Stimulated activated CD4-positive, alpha-beta T cell treated with anti-CD3 and anti-CD28 coated beads, TNF-alpha, amount 100 ng/mL, for 1 hour (primary cell): ENCODE measurements at places on chromosomes 3 and 15.

DNA sequence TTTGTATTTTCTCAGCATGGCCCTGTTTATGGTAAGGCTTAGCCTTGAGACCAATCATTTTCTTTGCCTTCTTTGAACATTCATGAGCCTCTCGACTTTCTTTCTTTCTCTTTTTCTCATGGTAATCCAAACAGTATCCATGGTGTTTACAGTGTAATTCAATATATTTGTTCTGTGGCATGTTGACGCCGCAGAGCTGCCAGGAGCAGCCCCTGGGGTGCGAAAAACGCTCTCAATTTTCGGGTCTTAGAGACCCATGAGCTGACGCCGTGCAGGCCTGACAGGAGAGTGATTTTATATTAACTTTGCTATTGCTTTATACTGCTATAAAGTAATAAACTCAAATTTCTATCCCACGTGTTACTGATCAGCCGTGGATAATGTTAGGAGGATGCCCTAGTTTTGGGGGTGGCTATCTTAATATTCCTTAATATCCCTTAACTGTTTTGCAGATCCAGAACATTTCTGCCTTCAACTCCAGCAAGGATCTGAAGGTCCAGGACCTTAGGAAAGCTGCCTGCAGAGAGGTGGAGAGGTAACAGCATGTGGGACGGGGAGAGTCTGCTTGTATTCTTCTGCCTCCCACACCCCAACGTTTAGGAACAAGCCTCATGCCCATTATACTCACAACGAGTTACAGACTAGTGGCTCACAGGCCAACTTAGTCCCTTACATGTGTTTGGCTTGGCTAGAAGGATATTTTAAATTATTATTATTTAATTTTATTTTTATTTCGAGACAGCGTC lies 29.3 kb upstream of the MYO1E start:
- DNase-seq, result no peak

DNA sequence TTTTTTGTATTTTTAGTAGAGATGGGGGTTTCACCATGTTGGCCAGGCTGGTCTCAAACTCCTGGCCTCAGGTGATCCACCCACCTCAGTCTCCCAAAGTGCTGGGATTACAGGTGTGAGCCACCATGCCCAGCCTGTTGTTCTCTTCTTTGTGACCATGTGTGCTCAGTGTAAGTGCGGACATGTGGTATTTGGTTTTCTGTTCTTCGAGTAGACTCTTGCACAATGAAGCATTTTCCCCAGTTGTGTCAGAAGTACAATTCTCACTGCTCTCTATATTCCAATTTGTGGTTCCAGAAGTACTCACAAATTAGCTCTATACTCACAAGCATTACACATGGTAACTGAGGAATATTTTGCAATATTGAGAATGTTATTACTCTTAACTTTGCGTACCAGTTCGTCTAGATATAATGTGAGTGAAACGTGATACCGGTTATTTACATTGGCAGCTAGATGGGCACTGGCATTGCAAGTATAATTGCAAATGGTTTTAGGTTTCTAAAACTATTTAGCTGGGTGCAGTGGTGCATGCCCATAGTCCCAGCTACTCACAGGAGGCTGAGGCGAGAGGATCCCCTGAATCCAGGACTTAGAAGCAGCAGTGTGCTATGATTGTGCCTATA lies 34.2 kb upstream of the MTMR14 start:
- DNase-seq, result no peak

GRCh38 chr3:134772011-134772410 lies 23.0 kb upstream of the EPHB1 start:
- no peak for DNase-seq

- no peak for DNase-seq
Measured at GRCh38 chr15:61184431-61184830, 44.7 kb downstream of the RORA start.

- no peak for DNase-seq
Measured at GRCh38 chr3:73745526-73746191, 120.9 kb upstream of the PDZRN3 start.

DNA sequence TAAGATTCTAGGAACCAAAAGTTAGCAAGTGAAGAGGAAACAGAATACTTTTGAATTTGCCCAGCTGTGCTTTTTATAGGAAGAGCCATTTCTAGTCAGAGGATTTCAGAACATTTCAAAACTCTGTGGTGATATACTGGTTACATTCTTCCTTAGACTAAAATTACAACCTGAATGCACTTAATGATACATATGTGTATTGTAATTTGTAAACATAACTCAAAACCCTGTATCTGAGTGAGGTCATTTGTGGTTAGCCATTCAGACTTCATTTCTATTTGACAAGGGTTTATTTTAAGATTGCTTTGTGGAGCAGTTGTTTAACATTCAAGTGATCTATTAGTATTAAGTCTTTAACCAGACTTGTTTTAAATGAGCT lies 59.4 kb upstream of the TRIM71 start:
- no peak for DNase-seq

GRCh38 chr3:168186293-168186983 lies 90.7 kb upstream of the GOLIM4 start:
- DNase-seq, result no peak

DNA sequence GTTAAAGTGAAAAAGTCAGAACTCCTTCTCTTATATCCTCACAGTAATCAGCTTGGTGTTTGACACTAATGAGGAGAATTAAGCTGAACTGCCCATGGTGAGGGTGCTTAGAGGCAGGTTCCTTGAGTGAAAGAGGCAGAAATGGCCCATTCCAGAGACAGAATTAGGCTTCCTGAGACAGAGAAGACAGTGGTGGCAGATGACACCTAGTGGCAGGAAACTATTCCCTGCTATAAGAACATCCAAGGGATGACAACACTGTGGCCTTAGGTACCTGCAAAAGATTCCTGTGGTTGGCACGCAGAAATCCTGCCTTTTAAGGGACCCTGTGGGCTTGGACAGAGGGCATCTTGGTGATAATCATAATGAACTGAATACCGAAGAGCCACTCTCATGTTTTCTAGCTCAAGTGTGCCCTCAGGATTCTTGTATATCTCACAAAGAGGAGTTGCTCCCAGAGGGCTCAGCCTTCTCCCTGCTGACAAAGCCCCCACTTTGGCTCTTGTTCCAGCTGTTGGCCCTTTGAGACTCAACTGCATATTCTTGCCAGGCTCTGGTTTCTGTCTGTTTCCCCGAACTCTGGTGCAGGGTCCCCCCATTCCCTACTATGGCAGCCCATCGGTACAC lies 56.0 kb downstream of the KBTBD12 start:
- DNase-seq, result no peak

- no peak for DNase-seq
Measured at GRCh38 chr3:108201258-108201657, 21.0 kb downstream of the IFT57 start.

- no peak for DNase-seq
Measured at GRCh38 chr15:27222479-27222878, 251.5 kb downstream of the GABRG3 start.

DNA sequence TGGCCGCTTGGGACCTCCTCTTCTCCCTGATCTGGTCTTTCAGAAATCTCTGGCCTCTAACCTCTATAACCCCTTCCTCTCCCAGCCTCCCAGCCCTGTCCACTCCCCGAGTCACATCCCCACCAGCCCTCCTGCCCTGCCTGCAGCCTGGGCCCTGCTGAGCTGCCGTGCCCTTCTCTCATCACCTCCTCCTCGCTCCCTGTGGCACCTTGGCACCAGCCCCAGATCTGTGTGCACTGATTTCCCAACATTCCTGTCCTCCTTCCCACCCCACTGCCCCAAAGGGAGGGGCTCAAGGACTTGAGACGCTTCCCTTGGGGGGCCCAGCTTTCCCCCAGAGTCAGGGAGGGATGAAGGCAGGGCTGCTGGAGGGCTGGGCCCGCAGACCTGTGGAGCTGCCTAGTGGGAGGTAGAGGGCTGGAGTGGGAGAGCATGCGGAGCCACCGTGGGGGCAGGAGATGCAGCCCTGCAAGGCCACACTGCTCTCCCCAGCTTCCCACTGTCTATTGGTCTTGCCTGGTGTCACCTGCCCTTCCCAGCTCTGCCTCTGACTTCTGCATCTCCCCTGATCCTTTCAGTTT lies 42.7 kb downstream of the EXOG start:
- DNase-seq, result no peak

GRCh38 chr3:114867835-114868503 lies 279.1 kb downstream of the ZBTB20 start:
- DNase-seq, result no peak

DNA sequence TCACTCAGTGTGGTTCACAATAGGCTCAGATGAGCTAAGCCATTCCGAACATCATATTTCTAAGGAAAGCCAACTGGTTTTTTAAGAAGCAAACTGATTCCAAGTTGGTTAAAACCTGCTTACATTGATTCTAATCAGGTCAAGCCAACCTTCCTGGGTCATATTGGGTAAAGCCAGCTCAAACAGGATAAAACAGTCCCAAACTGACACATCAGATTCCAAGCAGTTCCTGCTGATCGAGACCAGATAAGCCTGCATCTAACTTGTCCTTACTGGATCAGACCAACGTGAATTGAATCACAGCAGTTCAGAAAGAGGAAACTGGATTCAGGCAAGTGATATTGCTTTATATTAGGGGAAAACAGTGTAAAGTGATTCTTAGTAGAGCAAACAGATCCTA lies 18.6 kb upstream of the THSD4 start:
- no peak for DNase-seq

GRCh38 chr15:76162784-76163456 lies 103.1 kb downstream of the TMEM266 start:
- DNase-seq, result no peak

DNA sequence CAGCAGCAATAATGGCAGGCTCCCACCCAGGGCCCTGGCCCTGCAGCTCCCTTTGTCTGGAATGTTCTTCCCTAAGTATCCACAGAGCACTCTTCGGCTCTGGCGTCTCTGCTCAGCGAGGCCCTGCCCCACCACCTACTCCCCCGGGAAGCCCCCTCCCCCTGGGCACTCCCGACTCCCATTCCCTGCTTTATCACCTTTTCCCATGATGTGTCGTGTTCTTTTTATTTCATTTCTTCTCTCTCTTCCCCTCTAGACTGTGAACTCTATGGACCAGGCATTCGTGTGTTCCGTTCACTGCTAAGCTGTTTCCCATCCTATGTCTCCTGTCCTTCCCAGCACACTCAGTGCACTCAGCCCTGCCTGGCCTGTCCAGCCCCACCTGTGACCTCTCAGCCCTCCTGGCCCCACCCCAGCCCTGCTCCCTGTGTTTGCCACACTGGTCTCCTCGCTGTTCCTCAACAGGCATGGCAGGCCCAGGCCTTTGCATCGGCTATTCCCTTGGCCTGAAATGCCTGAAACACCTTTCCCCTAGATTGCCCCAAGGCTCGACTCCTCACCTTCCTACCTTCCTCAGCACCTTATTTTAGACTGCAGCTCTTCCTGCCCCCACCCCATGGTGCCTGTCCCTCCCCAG lies 107.4 kb downstream of the TPRA1 start:
- DNase-seq, result no peak

GRCh38 chr3:100043271-100043670 lies 71.0 kb downstream of the FILIP1L start:
- DNase-seq, result no peak

GRCh38 chr15:50653156-50653743 lies 33.3 kb downstream of the TRPM7 start:
- no peak for DNase-seq

- DNase-seq, result no peak
Measured at GRCh38 chr3:94401466-94401865, 338.6 kb downstream of the NSUN3 start.

DNA sequence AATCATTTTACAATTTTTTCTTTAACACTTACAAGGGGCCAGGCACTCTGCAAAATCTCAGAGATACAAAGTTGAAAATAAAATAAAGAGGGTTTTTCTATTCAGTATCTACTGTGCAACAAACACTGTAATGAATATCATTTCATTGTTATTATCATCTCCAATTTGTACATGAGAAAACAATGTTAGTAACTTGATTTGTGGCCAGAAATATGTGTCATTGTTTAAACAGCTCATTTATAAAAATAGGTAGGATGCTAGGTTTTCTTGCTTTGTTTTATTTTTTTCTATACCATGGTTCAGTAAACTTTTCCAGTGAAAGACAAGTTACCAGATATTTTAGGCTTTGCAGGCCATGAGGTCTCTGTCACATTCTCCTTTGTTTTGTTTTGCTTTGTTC lies 318.1 kb upstream of the UBE2E2 start:
- no peak for DNase-seq

- DNase-seq, result no peak
Measured at GRCh38 chr3:167054926-167055325, 325.2 kb downstream of the ZBBX start.

DNA sequence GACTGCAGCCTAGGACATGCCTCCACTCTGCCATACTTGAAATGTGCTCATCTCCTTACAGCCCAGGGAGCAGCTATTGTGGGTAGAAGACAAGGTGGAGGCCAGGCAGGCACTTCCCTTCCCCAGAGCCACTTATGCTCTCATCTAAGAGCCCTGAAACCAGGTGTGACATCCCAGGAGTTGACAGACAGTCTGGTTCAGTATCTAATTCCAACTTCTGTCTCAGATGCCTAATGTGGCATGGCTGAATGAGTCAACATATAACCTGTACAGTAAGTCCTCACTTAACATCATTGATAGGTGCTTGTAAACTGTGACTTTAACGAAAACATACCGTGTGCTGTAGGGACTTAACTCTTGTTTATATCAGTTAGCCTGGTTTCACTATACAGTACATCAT lies 1.2 kb upstream of the CAPN3 start:
- no peak for DNase-seq

DNA sequence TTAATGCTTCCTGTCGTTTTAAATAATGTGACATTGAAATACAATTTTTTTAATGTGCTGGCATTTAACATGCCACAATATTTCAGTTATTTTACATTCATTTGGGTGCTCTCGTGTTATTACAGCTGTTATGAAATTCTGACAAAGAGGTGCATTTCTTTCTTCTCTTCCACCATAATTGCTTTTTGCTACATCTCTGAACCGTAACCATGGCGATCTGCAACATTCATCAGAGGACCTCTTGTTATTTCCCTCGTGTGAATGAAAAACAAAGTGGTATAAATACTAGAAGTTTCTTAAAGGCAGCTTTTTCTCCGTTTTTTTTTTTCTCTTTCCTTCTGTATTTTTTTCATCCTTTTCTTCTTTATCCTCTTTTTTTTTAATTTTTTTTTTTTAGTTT lies 316.4 kb downstream of the MCTP2 start:
- DNase-seq, result no peak

- no peak for DNase-seq
Measured at GRCh38 chr15:57992761-57993355, 72.7 kb downstream of the ALDH1A2 start.

DNA sequence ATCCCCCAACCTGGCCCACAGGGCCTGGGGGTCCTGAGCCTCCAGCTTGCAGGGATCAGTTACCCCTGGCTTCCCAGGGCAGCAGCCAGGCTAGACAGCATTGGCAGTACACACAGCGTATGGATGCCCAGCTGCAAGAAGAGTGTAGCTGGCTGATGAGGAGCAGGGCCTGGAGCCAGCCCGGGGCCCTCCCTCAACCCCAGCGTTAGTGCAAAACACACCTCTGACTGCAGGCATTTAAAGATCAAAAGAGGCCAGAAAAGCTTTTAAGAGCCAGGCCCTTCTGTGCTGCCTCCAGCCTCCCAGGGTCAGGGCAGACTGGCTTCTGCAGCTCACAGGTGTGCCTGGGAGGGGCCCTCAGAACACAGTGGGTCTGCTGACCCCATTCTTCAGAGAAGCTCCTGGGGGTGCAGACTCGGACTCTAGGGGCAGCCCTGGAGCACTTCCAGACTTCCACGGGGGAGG lies 110.6 kb downstream of the ETFA start:
- no peak for DNase-seq

GRCh38 chr15:79130535-79131130 lies 40.1 kb upstream of the RASGRF1 start:
- DNase-seq, result no peak
